Right renal cortex interstitium (tissue), 3 donors: ENCODE measurements at places on chromosomes 5 and 9. TPM values are rescaled to one million over a fixed set of nuclear protein-coding genes. Genes with fewer than 3 reads are reported as not detected.

DNA sequence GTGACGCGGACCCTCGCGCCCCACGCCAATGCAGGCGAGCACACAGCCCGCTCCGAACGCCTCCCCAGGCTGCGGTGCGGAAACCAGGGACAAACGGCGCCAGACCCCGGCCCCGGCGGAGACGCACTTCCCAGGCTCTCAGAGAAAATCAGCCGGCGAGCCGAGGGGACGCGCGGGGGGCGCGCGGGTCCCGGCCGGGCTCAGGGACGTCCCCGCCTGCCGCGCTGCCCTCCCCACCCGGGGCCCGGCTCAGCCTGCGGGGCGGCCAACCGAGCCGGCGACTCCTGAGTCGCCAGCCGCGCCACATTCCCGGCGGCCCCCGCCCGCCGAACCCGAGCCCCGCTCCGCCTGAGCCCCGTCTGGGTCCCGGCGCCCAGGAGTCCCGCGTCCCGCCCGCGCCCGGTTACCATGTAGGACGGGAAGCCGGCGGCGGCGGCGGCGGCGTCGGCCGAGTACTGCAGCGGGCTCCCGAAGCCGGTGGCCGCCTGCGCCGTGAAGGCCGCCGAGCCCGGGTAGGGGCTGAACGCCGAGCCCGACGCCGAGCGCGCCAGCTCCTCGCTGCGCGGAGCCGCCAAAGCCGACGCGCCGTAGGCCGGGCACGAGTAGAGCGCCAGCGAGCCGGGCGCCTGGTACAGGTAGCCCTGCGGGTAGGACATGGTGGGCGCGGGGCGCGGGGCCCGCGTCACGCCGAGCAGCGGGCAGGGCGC, 566 bp downstream of the IRX2 start:
- no peak for DNase-seq

DNA sequence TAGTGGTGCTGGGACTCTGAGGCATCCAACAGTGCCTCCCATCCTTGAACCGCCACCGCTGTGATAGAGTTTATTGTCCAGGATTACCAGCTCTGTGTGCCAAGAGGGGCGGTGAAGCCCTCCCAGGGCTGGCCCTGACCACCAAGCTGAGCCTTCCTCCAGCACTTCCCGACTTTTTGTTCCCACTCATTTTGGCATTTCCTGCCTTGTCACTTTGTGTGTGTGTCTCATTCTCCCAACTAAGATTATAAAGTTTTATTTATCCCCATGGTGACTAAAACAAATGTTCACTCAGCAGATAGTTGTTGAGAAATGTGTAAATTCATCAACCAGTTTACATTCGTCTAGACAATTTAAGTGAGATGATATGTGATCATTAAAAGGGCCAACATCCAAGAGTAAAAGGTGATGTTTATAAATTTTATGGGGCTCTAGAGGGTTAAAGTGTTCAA, 2.5 kb downstream of the F2R start:
- DNase-seq, result no peak

DNA sequence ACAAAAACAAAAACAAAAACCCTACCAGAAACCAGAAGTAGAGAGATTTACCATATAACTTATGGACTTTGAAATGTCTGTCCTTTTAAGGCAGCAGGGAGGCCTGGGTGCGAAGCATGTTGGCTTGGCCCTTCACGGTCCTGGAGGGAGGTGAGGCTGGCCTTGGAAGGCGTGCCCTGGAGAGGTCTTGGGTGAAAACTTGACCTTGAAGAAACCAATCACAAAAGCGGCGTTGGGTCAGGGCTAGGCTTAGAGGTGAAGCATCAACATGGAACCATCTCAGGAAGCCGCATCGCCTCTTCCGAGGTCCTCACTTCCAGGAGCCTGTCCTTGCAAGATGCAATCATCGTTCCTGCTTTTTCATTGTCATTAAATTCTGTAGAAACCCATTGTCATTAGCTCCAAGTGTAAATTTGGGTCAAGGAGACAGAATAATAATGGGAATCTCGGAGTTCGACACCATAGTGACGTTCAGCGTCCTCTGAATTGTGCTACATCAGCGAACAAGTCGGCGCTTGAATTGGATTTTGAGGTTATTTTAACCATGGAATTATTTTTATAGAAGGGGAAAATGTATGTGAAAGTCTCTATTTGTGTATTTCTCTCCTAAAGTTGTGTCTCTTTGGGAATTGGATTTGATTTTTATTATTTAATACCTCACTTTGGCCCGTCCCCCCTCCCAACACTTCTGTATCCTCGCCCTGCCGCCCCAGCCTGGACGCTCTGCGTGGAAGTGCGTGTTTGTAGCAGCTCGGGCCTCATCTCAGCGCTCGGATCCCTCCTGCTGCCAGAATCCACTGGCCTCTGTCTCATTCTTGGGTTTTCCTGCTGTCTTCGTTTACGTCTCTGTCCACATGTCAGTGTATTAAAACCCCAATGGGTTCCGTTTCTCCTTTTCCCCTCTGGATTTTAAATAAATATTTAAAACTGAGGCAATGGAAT, 11.1 kb upstream of the ORM1 start:
- DNase-seq, result no peak

DNA sequence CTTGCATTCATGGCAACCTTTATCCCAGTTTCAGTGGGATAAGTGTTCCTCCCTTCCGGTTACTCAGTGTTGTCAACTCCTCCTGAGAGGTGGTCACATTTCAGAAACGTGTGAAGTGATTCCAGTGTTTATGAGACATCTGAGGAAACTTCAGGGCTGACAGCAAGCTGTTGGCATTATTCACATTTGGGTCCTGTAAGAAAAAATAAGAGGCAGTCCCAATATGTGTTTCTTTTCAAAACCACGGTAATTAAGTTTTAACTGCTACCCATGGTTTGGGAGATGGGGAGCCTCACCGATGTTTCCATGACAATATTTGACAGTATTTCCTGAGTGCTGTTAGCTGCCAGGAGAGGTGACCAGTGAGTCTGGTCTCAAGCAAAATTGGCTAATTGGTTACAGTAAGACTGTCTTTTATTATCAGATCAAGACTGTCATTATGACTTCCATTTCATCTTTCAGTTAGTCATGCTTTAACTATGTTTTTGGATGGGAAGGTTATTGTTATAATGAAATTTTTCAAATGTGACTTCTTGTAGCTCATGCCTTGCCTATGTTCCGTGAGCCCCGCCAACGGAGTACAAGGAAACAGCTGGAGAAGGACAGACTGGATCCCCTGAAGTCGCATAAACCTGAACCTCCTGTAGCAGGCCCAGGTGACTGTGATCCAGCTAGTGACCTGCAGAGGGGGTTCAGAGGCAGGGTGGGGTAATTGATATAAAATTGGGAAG, 115.3 kb downstream of the GDNF start:
- no peak for DNase-seq

- DNase-seq, result no peak
Measured at GRCh38 chr5:91026466-91026865, 356.7 kb downstream of the ARRDC3 start.

GRCh38 chr5:175335691-175336090, 108.3 kb downstream of the DRD1 start:
- DNase-seq, result no peak

The CTSV gene
- polyA plus RNA-seq, result 38.4 TPM

GRCh38 chr5:159525117-159525516, 194.8 kb upstream of the IL12B start:
- DNase-seq, result no peak

The LHX3 gene
- not detected for polyA plus RNA-seq

DNA sequence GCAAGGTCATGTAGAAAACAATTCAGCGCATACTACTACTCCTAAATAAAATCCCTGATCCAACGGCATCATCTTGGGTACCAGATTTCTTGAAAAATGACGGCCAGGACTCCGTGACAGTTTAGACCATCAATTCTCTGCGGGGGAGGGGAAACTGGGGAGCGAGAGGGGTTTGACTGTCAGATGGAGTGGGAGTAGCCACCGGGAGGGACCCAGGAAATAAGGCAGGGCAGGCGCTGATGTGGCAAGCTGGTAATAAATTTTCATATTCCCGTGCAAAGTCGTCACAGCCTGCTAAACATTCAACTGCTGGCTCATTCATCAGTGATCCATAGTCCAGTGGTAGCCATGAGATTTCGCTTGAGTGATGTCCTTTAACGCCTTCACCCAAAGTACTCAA, 457 bp upstream of the CDH18 start:
- no peak for DNase-seq

- no peak for DNase-seq
Measured at GRCh38 chr9:69744688-69745380, 15.0 kb downstream of the PTAR1 start.

GRCh38 chr5:147072622-147073021, 162.2 kb upstream of the STK32A start:
- DNase-seq, result no peak

GRCh38 chr9:128946571-128947276, 679 bp downstream of the DOLK start:
- no peak for DNase-seq

DNA sequence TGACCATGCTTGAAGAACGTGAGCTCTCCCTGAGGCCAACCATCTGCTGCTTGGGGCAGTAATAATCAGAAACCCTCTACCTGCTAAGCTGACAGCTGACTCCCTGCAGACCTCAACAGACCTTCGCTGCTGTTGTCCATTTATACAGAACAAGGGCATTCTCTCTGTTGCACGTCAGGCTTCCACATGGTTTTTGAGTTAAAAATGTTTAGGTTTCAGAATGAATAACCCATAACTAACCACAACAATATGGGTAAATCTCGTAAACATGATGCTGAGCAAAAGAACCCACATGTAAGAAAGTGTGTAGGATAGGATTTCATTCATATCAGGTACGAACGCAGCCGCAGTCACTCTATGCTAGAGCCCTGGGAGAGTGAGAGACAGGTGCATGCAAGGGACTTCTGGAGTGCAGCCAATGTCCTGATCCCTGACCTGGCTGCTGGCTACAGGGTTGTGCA, 348.5 kb downstream of the MED10 start:
- no peak for DNase-seq

DNA sequence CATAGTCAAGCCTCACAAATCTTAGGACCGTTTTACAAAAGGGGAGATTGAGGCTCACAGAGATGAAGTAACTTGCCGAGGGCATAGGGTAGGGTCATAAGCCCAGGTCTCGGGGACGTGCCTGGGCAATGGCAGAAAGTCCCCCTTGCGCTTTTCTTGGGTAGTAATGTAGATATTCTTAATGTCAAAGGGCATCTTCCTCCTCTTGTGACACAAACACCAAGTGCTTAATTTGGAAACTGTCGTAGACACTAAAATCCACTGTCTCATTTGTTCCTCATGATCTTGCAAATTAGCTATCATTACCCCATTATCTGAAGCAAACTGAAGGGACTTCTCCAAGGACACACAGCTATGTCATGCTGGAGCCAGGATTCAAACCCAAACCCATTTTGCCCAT, 180.8 kb downstream of the GAS1 start:
- DNase-seq, result no peak

- DNase-seq, result no peak
Measured at GRCh38 chr5:73441378-73441777, 7.2 kb downstream of the FOXD1 start.

- DNase-seq, result no peak
Measured at GRCh38 chr5:174999581-174999980, 275.2 kb downstream of the MSX2 start.

GRCh38 chr9:101119206-101119819, 90.8 kb downstream of the PLPPR1 start:
- peak; percentile 16 for DNase-seq

GRCh38 chr5:141039061-141039460, 12.1 kb upstream of the PCDHB1 start:
- DNase-seq, result no peak

The OR1Q1 gene
- polyA plus RNA-seq, result not detected

DNA sequence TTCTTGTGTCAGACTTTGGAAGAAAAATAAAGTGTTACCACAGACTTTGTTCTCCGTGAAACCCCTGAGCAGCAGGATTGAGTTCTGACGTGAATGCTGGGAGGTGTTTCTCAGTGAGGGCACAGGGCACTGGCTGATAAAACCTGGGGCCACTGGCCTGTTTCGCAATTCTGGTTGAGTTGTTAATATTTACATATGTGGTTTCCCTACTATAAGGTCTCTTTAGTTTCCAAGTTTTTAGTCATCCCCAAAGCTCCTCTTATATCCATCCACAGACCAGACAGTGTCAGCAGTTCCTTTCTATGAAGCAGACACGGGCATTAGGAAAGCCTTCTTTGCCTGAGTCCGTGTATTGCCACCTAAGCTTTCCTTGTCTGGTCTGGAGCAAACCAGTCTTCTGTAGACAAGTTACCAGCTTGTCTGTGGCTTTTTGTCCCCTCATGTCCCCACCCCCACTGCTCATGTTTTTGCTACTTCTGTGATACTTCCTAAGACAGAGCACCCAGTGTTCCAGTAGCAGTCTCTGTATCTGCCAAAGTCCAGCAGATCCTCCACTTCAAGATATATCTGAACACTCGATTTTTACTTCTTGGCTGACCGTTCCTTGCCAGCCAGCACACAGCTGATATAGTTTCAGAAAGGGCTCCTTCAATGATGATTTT, 42.0 kb downstream of the ACO1 start:
- no peak for DNase-seq

GRCh38 chr9:26800322-26800721, 92.3 kb downstream of the CAAP1 start:
- no peak for DNase-seq

The IRGM gene
- polyA plus RNA-seq, result 1.6 TPM

The SELENOP gene
- polyA plus RNA-seq, result 527 TPM

DNA sequence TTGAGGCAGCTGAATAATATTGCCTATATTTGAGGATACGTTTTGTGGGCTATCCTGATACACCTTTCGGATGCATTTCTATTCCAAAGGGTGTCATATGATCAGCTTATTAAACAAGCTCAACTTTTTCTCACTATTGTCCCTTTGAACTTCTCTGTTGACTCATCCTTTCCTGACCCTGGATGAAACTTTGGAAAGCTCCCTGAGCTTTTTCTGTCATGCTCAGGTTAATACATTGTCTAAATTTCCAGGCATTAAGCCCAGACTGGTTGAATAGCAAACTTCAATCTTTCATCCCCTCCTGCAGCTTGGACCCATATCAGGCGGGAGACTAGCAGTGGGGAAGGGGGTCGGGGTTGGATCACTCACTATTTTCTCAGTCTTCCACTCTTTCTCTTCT, 104.9 kb upstream of the PTPN3 start:
- DNase-seq, result no peak

GRCh38 chr9:136705564-136705963, 6.8 kb upstream of the DIPK1B start:
- DNase-seq, result no peak

- DNase-seq, result no peak
Measured at GRCh38 chr5:30832519-30832918, 361.0 kb upstream of the CDH6 start.

The FANCC gene
- 22.3 TPM for polyA plus RNA-seq

DNA sequence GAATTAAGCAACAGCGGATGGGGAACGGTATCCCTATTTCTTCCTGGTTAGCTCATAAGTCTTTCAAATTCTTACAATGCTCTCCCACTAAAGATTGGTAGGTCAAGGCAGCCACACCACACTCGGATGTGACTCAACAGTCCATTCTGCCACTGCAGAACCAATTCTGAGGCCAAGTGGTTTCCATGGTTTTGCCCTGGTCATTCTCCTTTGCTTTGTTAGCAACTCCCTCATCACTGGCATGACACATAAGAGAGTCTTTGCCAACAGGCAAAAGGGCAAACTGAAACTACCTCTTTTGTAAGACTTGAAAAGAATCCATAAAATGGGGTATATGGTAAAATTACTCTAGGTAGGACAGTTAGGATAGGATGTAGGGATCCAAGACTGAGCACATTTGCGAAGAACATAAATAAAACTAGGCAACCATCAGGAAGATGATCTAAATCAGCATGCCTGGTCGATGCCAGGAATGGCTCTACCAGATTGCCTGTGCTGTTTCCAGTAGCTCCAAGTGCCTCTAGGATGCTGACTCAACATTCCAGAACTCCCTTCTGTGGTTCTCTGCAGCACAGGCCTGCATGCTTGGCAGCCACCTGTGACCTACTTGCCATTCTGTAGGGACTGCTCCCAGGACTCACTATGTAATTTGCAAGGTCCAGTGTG, 105.4 kb downstream of the DCP2 start:
- DNase-seq, result no peak
